ENCODE measurements at places on chromosomes 5 and 9. TPM values are rescaled to one million over a fixed set of nuclear protein-coding genes. Genes with fewer than 3 reads are reported as not detected.

- no peak for DNase-seq
Observed at GRCh38 chr5:122358372-122358979, 46.4 kb downstream of the SNCAIP start.

The SYK gene
- total RNA-seq, result 5.4 TPM

- DNase-seq, result no peak
Observed at GRCh38 chr9:126062158-126062886, 264.3 kb upstream of the MVB12B start.

DNA sequence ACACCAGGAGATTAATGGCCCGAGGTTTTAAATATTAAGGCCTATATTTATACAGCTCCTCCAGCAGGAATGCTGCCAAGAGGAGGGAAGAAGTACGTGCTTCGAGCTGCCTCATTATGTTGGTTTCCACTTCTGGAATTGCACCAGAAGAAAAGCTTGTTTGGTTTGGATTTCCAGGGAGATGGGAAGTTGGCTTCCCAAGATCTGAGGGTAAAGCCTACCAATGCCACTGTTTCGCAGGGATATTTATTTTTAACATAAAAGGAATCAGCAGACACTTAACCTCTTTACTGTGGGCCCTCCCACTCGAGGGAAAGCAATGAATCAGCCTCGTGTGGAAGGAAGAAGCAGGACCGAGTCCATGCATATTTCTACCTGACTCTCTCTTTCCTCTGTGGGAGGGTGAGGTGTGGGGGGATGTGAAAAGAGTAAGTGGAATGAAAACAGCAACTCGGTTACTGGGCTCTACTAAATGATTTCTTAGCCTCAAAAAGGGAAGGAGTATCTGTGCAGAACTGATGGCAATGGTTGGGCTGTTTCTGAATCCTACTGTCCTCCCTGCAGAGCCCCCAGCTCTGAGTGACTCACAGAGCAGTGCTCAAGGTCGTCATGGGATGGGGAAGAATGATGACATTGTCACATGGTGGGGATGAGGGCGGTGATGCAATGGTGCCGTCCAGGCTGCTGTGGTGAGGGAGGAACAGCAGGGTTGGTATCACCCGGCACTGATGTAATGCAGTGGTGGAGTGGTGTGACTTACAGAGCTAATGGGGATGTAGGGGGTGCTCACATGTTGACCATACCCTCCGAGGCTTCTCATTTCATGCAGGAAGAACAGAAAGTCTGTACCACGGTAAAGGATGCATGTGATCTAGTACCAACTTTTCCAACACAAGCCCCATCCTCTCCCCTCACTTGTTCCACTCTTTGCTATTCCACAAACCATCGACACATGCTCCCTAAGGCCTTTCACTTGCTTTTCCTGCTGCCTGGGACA, 215.0 kb upstream of the PANK3 start:
- no peak for DNase-seq

- peak; percentile 82 for DNase-seq
Observed at GRCh38 chr9:130461218-130461630, 16.5 kb downstream of the ASS1 start.

The ADRB2 gene
- 1.3 TPM for total RNA-seq

DNA sequence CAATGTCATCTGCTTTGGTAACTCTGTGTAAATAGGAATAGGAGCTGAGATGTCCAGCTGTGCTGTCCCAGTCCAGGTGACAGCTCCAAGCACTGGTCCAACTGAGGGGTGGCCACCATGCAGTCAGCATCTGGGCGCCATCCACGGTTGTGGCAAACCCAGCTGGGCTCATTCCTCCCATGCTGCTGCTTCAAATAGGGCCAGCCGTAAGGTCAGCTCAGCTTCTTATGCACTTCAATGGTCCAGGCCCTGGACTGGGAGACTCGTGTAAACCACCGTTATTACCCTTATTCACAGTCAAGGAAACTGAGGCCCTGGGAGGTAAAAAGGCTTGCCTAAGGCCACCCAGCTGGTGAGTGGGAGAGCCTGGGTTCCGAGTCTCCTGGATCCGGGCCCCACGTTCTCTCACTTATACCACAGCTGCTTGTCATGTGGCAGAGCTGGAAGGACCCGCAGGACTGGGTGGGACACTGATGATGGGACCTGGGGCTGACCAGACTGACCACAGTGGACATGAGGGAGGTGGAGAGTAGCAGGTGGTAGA, 38.7 kb upstream of the ANGPTL2 start:
- DNase-seq, result no peak

- DNase-seq, result peak; percentile 41
Observed at GRCh38 chr9:6869081-6869948, 111.5 kb downstream of the KDM4C start.

DNA sequence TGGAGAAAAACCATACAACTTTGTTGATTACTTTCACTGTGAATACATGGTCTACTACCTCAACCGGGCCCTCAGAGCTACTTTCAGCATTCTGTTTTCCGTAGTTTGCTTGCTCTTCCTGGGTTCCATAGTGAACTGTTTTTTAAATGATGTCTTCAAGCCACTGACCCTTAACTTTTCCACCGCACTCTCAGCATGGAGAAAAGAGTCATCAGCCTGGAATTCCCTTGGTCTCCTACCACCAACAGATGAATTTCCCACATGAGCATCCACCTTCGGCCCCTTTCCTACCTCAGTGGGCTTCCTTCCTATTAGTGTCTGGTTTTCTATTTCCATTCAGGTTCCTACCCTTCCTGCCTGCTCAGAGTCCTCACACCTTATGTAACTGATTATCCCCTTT, 135.9 kb upstream of the ADAMTSL1 start:
- DNase-seq, result no peak

DNA sequence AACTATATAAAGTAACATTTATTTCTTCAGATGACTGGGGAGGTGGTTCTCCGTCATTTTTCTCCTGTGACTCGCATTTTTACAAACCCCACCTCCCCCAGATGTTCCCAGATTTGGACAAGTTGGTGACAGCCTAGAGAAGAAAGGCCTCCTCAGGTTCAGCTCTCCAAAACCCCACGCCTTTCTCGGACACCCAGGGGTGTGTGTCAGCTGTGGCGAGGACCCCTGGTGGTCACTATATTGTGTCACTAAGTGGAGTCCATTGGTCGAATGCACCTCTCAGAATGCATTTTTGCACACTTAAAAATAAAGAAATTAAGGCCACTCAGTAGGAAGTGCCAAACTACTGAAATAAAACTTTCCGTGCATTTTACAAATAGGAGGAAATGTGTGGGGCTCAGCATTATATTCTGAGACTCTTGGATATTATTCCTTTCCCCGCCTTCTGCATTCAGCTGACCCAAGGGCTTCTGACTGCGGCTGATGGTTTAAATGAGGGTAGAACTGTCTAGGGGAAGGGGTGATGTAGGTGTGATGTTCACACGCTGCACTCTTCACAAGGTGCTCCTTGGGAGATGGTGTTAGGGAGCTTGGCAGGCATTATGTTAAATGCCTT, 47.6 kb downstream of the ACO1 start:
- peak; percentile 60 for DNase-seq

- DNase-seq, result no peak
Observed at GRCh38 chr9:12414514-12414913, 278.7 kb upstream of the TYRP1 start.

The MED27 gene
- 35.0 TPM for total RNA-seq

GRCh38 chr9:126156898-126157297, 169.7 kb upstream of the MVB12B start:
- no peak for DNase-seq

The IQGAP2 gene
- 86.5 TPM for total RNA-seq

DNA sequence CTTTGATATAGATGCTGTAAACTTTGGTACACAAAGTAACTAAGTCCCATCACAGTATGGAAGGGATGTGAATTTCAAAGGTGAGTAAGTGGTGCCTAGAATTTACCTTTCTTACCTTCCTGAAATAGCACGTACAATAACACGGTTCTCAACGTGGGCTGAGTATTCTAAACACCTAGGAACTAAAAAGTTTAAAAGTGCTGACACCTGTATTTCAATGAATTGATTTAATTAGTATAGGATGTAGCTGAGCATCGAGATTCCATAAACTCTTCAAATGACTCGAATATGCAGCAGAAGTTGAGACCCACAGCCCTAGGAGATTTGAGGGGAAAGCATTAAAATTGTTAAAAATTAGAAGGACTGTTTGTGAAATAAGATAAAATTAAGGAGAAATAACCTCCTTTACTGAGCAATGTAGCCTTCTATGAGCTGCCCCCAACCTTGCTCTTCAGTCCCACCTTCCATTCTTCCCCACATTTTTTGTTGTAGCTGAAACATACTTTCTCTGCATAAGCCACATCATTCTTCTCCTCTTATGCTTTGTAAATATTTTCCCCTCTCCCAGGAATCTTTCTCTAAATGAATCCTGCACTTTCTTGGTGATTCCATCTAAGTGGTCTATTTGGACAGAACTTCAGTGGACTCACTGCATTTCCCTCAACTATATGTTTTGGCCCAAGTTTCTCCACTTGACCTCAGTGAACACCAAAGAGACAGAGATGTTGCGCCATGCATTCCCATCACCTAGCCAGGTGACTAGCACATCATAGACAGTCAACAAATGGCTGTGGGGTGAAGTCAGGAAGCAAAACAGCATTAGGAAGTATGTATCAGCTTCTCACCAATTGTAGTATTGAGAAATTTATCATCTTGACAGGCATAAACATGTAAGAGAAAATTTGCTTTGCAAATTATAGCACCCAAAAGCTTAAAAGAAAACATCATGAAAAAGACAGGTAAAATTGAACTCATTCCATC, 156.5 kb upstream of the TAS2R1 start:
- no peak for DNase-seq

- DNase-seq, result peak; percentile 64
Observed at GRCh38 chr9:36135741-36136271, 727 bp upstream of the GLIPR2 start.

GRCh38 chr9:90142580-90142979, 500.0 kb downstream of the DIRAS2 start:
- DNase-seq, result peak; percentile 88

DNA sequence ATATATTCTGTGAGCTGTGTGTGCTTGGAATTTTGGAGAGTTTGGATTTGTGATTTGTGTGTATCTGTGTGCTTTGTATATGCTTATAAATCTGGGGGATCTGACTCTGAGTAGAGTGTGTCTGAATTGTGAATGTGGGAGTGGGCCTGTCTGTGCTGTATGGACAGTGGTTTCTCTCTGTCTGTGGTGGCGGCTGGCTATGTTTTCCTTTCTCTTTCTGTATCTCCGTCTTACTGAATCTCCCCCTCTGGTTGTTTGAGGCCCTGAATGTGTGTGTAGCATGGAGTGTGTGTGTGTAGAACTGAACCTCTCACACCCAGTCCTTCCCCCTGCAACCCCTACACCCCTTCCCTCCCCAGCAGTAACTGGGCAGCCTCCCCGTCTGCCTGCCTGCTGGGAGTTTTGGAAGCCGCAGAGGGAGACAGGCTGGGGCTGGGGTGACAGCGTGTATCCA, 4.7 kb downstream of the CXXC5 start:
- no peak for DNase-seq

- DNase-seq, result no peak
Observed at GRCh38 chr5:164532235-164532900, 1026.9 kb downstream of the MAT2B start.

The GRPEL2 gene
- total RNA-seq, result 58.8 TPM

- DNase-seq, result no peak
Observed at GRCh38 chr5:72508241-72509170, 1.3 kb upstream of the ZNF366 start.

The IFNA21 gene
- total RNA-seq, result not detected

- no peak for DNase-seq
Observed at GRCh38 chr9:35684921-35685320, 4.8 kb downstream of the TPM2 start.

- no peak for DNase-seq
Observed at GRCh38 chr9:79049371-79049770, 522.4 kb upstream of the TLE4 start.

- DNase-seq, result no peak
Observed at GRCh38 chr5:71767661-71768060, 48.6 kb downstream of the CARTPT start.

DNA sequence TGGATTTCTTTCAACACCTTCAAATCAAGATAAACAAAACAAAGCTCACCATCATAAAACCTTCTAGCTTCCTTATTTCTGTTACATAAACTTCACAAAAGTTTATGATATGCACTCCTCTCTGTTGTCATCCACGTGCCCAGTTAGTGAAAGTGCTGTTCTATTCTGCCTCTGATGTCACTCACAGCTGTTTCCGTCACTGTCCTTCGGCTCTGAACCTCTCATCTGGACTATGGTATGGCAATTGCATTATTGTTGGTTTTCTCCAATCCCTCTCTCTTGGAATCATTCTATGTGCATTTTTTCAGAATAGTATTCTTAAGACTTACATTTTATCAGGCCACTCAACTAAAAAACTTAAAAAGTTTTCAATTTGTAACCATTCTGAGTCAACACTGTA, 264.2 kb upstream of the DAPK1 start:
- DNase-seq, result no peak

- no peak for DNase-seq
Observed at GRCh38 chr5:66769030-66769733, 173.0 kb downstream of the MAST4 start.

DNA sequence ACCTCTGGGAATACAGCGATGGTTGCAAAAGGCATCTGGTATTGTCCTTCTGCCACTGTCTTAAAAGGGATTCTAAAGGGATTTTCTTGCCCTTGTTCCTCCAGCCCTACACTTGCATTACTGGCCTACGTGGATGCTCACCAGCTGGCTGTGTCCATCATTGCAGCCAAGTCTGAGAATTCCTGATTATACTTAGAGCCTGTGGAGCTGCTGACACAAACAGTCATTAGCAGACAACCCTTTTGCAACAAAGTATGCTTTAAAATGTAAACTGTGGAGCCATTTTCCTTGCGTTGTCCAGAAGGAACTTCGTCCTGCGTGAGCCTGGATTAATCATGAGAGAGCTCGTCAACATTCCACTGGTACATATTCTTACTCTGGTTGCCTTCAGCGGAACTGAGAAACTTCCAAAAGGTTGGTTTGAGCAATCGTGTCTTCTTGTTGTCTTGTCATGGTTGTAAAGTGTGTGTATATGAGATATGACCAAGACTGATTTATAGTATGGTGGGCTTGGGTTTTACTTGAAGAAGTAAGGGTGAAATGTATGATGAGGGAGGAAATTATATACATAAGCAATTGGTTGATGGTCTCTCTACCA, at the start of gene MUSK:
MUSK (plus strand) TSS at position 222 of the 598 bp plus-strand sequence; CDS start at position 336, 114 bp downstream.
- no peak for DNase-seq

- no peak for DNase-seq
Observed at GRCh38 chr5:102523541-102524175, 24.9 kb upstream of the SLCO6A1 start.

The ACER2 gene
- total RNA-seq, result 11.6 TPM

DNA sequence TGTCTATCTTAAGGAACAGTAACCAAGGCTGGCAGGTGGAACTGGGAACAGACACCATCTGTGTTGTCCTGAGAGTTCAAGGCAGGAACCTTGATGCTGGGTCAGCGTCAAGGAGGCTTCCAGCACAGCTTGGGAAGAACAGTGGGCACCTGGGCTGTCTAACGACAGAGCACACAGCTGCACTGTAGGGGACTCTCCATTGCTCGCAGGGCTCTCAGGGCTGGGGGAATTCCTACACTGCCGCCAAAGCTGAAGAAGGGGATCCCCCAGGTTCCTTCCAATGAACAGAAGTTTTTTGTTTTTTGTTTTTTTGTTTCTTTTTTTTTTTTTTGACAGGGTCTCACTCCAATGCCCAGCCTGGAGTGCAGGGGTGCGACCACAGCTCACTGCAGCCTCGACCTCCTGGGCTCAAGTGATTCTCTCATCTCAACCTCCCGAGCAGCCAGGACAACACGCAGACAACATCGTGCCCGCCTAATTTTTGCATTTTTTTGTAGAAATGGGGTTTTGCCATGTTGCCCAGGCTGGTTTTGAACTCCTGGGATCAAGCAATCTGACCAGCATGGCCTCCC, 81.9 kb downstream of the PTPN3 start:
- no peak for DNase-seq

The NIM1K gene
- total RNA-seq, result not detected

Data from GM23338 (cell line).